Calu3 (cell line): ENCODE measurements at places on chromosomes 12 and 14.
A peak's percentile ranks its signal among the peaks of the same experiment; 100 is the strongest.

DNA sequence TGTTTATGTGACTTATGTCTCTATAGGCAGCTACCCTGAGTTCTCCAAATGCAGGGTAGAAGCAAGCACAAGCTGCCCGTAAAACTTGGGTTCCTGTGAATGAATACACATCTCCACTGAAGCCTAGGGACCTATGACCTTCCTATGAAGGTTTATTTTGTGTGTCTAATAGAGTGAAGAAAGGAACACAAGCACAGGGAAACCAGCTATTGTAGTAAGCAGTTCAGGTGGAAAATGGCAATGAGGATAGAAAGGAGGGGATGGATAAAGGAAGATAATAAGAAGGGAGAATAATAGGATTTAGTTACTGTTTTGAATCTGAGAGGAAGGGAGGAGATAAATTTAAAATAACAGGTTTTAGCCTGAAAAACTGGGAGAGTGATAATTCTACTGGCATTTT lies 2.4 kb downstream of the PFKM start:
- no peak for DNase-seq

GRCh38 chr12:39355841-39356240 lies 87.1 kb downstream of the KIF21A start:
- no peak for DNase-seq

DNA sequence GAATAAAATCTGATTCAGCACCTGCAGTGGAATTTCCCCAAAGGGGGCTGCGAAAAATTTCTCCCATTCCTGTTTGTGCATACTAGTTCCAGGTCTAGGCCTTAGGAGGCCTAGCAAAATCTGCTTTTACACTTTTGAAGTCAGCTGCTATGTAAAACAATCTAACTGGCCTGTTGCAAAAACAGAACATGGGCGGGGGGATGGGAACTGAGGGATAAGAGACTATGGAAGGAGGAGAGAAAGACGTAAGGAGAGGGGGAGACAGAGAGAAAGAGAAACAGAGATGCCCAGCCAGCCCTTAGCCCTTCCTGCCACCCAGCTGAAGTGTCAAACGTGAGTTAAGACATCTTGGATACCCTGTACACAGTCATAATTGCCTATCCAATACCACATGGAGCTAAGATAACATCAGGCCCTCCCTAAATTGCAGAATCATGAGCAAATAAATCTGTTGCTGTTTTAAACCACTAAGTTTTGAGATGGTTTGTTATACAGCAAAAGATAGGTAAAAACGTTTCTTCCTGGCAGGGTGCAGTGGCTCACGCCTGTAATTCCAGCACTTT lies 45.6 kb downstream of the SPTLC2 start:
- no peak for DNase-seq

DNA sequence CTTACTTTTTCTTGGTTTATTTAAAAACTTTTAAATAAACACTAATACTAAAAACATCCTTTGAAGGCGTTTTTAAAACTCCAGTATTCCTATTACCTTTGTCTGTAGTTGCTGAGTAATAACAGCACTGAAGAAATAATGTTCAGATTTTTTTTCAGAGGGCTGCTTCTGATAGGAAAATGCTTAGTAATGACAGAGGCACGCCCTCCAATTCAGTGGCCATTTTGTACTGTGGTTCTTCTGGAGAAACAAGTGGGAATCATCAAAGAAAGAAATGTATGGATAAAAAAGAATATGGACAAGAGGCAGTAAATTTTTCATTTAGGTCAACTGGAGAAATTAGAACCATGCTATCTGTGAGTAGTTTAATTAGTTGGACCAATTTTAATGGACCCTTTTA lies 13.6 kb downstream of the VEZT start:
- DNase-seq, result no peak

GRCh38 chr12:57235017-57235727 lies 5.7 kb downstream of the SHMT2 start:
- no peak for DNase-seq

DNA sequence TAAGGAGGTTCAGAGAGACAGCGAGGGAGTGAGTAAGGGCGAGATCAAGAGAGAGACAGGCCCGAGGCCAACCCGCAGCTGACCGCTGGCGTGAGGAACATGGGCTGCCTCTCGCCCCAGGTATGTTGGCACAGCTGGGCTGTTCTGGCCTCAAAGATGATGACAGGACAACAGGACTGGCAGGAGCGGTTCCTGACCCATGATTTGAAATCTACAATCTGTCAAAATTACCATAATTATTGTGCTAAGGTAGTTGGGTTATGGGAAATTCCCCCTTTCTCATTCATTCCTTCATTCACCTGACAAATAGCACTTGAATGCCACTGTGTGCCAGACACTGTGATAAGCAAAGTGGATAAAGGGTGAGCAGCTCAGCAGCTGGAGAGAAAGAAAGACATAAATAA lies 5.1 kb upstream of the ENDOU start:
- no peak for DNase-seq

DNA sequence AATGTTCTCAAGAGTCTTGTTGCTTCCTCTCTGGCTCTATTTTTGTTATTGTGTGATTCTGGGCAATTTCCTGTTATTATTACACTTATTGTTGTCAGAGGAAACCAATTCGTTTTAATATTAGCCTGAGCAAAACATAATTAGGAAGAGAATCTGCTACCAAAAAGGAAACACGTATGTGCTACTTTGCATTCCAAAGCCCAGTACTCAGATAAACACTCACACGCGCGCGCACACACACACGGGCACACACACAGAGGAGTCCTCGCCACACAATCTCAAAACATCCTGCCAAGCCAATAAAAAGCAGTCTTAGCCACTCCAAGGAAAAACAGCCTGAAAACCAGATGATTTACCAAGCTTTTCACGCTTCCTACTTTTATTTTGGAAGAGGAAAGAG lies 400.7 kb downstream of the NUAK1 start:
- DNase-seq, result no peak

DNA sequence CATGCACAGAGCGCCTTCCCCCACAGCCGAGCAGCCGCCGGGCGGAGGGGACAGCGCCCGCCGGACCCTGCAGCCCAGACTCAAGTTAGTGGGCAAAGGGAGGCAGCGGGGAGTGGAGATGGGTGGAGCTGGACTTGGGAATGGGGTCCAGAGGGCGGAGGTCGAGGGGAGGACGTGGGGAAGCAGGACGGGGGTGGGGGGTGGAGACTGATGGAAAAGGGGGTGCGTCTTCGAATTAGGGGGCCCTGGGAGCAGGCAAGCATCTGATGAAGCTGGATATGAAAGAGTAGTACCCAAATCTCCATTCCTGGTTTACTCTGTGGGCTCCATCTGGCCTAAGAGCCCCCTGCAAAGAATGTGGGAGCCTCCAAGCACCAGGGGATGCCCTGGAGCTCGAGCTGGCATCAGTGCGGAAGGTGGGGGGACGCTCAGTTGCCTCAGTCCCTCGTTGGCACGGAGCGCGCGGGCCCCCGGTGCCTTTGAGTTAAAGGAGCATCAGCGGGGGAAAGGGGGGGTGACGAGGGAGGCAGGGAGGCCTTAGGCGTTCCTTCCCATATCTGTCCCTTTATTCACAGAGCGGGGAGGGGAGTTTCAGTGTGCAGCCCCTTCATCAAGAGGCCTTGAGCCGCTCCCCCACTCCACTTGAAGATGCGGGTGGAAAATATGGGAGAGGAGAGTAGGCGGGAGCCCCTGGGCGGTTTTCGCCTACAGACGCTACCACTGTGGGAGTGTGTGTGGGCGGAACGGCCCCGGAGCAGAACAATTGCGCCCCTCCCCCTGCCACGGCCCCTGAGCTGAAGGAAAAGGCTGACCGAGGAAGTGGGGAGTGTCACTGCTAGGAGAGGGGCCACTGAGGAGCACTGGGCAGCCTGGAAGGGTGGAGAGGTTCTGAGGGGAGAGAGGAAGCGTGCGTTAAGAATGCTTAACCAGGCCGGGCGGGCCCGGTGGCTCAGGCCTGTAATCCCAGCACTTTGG lies 644 bp downstream of the NAB2 start:
- DNase-seq, result peak; percentile 68

- DNase-seq, result no peak
These were observed 155.2 kb downstream of the RPL10L start for GRCh38 chr14:46496409-46496808.

- no peak for DNase-seq
These were observed 368.6 kb downstream of the DPF3 start for GRCh38 chr14:72525087-72525915.

DNA sequence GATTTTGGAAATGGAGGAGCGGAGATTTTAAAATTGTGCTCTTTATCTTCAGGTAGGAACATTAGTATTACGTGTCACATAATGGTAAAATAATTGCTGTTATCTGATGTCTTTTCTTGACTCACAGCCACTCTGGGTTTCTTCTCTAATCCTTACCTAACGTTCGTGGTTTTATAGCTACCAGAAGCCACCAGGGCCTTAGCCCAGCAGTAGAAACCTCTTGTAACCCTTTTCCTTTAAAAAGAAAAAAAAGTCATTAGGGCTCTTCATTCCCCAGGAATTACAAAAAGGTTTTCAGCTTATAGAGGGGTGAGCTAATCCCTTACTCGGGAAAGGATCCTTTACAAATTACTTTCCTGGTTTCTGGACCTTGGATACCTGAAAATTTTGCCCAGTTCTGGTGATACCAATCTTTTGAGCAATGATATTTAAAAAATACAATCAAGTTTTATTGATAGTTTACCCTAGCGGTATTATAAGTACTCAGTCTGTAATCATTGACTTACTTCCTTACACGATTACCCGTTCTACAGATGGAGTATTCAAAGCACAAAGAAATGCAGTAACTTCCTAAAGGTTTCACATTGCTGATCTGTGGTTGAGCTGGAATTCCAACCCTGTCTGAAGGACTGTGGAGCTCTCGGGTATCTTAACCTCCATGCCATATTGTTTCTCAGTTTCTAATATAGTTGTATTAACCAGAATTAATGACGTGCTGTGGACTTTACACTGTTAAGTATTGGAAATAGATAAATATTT lies 1.6 kb downstream of the GABARAPL1 start:
- peak; percentile 11 for DNase-seq

DNA sequence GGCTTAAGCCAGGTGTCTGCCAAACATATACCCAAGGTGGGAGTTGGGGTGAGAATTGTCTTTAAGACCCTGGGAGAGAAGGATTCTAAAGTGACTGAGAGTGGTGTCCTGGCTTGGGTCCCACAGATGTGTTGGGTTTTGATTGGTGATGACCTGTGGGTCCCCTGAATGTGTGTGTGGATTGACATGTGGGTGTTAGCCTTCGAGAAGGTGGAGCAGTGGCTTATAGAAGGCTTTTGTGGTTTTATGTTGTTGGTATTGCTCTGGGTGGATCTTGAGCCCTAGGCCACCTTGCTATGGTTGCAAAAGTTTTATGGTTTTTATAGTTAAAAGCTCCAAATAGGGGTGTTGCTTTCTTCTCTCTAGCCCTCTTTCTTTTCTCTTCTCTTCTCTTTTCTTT lies 29.7 kb downstream of the PLEKHG3 start:
- DNase-seq, result no peak

DNA sequence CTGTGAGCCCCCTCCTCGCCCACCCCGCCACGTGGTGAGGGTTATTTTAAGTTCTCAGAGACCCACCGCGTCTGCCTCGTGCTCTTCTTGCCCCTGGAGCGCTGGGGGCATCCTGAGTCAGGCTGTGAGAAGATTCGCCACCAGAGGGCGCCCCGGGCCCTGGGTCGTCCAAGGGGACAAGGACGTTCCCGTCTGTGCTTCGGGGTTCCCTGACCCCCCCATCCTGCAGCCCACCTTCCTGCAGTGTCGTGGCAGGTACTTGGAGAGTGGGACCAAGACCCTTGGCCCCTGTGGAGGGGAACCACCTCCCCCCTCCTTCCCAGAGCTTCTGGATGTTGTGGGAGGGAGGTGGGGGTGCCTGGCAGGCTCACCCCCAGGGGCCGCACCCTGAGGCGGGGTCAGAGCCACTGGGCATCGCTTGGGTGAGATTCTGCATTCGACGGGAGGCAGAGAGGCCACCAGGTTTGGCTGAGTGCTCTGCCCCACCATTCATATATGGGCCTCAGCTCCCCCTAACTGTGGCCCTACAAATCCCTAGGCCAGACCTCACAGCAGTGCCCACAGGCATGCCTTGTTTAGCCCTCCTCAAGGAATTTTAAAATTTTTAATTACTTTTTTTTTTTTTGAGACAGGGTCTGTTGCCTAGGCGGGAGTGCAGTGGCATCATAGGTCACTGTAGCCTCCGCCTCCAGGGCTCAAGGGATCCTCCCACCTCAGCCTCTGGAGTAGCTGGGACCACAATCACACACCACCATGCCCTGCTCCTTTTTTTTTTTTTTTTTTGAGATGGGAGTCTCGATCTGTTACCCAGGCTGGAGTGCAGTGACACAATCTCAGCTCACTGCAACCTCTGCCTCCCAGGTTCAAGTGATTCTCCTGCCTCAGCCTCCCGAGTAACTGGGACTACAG lies 17.0 kb downstream of the RHOF start:
- peak; percentile 93 for DNase-seq

GRCh38 chr14:95711476-95712176 lies 2.3 kb downstream of the TCL1A start:
- no peak for DNase-seq
